ENCODE measurements at places on chromosomes 11 and 22.

- DNase-seq: no peak
Measured at GRCh38 chr11:130999992-131000770, 83.9 kb upstream of the SNX19 start.

GRCh38 chr22:46674367-46674781, 54.2 kb downstream of the GRAMD4 start:
- DNase-seq: peak; percentile 94

GRCh38 chr11:1937616-1938342, 9.4 kb upstream of the MRPL23 start:
- DNase-seq: no peak

- DNase-seq: no peak
Measured at GRCh38 chr22:49678137-49678841, 149.4 kb downstream of the BRD1 start.

DNA sequence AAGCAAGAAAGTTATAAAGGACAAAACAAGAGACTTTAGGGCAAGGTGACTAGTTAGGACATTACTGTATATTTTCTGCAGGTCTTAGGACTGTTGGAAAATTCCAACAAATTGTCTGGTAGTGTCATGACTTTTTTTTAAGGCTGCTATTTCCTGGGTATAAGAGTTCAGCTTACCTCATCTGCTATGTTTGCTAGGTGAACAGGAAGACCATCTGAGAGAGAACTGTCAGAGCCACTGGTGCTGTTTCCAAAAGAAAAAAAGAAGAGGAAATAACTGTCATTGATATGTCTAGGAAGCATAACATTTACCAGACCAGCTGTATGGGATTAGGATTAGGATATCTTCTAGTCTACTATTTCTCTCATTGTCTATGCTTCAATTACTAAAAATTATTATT, 26.3 kb upstream of the MTCH2 start:
- DNase-seq: no peak

GRCh38 chr11:131099013-131099412, 182.7 kb upstream of the SNX19 start:
- DNase-seq: no peak

GRCh38 chr11:125797641-125798040, 9.7 kb downstream of the PATE3 start:
- no peak for DNase-seq

DNA sequence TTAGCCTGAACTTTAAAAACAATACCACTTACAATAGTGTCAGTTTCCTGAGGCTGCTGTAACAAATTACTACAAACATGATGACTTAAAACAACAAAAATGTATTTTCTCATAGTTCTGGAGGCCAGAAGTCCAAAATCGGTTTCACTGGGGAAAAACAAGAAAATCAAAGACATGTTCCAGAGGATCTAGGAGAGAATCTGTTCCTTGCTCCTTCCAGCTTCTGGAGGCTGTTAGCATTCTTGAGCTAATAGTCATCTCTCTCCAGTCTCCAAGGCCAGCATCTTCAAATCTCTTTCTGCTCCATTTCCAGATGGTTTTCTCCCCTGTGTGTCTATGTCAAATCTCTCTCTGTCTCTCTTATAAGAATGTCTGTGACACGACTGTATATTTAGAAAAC, 67.6 kb upstream of the TEAD1 start:
- DNase-seq: no peak

GRCh38 chr11:933142-933851, 7.6 kb downstream of the AP2A2 start:
- no peak for DNase-seq

DNA sequence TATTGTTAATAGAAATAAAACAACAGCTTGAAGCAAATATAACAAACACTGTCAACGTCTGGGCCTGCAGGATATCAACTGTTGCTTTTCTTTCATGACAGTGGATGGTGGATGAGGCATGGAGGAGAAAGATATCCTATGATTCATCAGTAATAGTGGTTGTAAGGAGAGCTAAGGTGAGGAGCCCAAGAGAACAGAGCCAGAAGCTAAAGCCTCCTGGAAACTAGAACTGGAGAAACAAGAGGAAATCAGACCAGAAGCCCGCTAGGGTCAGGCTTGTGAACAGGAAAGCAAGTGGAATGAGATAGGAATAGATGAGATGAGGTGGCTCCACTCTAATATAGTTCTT, 37.7 kb upstream of the MMP12 start:
- no peak for DNase-seq

DNA sequence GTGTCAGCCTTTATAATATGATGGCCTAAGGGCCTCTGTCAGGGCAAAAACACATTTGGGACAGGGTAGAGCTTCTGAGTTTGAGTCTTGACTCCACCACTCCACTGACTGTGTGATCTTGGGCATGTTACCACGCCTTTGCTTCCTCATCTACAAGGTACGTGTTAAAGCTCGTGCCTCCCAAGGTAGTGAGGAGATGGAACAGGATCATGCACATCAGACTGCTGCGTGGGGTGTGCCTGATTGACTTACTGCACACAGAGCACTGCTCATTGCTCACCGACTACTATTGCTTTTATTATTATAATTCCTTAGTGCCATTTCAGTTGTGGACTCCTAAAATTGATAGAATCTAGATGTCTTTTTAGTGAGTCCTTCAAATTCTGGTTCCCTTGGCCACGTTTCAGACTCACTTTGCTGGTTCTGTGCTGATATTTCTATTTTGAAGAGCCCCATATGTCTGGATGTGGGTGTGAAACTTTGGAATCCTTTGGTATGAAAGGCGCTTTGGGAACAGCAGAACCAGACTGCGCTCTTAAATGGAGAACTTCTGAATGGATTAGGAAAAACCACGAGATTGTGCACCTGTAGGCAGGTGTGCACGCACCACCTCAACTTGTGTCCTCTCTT, 44.1 kb upstream of the RAB1B start:
- no peak for DNase-seq

GRCh38 chr11:88341522-88342251, 4.2 kb upstream of the CTSC start:
- no peak for DNase-seq

GRCh38 chr22:50505776-50506610, 1.5 kb downstream of the LMF2 start:
- no peak for DNase-seq

DNA sequence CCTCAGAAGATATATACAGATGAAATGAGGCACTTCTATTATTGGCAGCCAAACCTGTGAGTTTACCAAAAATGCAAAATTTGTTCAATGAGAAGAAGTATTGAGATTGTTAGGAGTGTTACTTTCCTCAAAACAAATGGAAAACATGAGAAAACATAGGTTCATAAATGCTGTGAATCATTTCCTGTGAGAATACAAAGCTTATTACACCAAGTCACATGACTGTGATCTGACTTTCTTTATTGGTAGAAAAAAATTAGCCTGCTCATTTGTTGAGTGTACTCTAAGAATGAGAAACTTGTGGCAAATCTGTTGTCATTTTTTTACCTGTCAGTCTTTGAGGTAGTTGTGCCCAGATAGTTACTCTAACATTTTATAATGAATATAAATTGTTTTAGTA, 215.1 kb downstream of the TMEM135 start:
- DNase-seq: no peak

- DNase-seq: peak; percentile 92
Measured at GRCh38 chr22:21001601-21002325, at the start of gene THAP7. Gene THAP7, minus strand, starts transcription at chr22:21002118. Its CDS starts 207 bp downstream, at chr22:21001911.

DNA sequence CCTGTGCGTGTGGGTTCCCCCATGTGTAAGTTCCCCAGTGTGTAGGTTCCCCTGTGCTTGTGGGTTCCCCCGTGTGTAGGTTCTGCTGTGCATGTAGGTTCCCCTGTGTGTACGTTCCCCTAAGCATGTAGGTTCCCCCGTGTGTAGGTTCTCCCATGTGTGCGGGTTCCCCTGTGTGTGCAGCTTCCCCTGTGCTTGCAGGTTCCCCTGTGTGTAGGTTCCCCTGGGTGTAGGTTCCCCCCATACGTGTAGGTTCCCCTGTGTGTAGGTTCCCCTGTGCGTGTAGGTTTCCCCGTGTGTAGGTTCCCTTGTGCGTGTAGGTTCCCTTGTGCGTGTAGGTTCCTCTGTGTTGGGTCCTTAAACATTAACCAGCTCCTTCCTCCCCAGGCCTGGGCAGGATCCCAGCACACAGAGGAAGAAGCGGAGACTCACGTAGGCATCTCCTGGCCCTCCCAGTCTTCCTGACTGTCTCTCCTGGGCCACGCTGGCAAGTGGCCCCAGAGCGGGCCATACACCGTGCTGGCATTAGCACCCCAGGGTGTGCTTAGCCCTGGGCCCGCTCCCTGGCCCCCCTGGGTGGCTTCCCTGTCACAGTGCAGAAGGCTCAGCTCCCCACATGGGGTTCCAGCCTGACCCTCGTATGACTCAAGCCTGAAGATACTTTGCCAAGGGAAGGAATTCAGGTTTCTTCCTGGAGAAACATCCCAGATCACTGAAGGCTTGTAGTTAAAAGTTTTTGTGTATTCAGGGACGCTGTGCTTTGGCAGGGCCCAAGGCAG, 2.8 kb upstream of the GRAMD4 start:
- no peak for DNase-seq

- DNase-seq: peak; percentile 18
Measured at GRCh38 chr11:45665206-45665932, at the start of gene CHST1. Gene CHST1, minus strand, starts transcription at chr11:45665622. Its CDS starts 14,699 bp downstream, at chr11:45650923.

DNA sequence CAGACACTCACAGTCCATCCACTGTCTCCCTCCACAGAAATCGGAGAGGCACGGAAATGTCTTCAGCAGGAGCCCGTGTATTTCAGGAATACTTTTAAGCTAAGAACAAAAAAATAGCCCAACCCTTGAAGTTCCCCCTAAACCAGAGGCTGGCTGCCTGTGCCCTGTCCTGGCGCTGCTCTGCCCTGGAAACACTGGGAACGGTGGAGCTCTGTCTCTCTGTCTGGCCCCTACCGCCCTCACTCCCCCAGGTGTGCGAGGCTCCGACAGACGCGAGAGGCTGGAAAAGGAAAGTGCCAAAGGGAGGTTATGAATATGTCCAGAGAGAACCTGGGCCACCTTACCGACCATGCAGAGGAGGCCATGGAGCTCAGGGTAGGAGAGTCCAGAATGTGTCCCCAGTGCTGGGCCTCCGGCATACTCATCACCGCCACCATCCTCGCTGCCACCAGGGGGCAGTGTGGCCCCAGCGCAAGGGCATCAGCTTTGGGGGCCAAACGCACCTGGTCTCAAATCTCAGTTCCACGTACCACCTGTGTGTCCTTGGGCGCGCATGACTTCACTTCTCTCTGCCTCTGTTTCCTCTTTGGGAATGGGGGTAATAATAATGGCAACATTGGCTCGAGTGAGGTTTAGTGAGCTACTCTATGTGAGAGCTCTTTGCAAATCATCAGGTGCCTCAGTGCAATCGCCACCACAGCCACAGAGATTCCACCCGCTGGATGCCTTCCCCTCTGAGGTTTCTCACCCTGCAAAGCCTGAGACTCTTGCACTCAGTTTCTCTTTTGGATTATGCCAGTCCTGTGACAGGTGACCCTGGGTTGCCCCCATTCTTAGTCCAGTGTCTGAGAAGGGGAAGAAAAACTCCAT, 10.4 kb upstream of the SLCO2B1 start:
- peak; percentile 68 for DNase-seq

DNA sequence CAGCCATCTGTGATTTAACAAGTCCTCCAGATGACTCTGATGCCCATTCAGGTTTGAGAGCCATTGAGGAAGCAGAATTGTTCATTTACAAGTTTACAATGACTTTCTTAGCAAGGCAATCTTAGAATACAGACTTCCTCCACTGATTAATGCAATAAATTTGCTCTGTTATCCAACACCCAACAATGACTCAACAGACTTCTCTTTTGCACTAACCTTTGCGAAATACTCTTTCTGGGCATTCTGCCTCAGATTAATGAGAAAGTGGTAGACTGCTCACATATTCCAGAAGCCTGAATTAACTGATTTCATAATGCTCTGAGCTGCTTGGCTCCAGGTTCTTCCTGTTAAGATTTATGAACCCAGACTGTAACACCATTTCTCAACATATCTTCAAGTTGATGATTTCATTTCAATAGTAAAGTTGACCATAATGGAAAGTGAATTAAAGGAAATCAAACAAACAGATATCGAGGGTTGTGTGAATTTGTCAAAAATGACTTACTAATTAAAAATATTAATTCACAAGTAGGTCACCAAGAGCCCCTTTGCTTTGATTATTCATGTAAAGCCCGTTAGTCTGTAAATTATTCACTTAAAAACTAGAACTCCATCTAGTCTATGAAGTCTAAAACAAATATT, 70.5 kb upstream of the BLID start:
- DNase-seq: no peak

DNA sequence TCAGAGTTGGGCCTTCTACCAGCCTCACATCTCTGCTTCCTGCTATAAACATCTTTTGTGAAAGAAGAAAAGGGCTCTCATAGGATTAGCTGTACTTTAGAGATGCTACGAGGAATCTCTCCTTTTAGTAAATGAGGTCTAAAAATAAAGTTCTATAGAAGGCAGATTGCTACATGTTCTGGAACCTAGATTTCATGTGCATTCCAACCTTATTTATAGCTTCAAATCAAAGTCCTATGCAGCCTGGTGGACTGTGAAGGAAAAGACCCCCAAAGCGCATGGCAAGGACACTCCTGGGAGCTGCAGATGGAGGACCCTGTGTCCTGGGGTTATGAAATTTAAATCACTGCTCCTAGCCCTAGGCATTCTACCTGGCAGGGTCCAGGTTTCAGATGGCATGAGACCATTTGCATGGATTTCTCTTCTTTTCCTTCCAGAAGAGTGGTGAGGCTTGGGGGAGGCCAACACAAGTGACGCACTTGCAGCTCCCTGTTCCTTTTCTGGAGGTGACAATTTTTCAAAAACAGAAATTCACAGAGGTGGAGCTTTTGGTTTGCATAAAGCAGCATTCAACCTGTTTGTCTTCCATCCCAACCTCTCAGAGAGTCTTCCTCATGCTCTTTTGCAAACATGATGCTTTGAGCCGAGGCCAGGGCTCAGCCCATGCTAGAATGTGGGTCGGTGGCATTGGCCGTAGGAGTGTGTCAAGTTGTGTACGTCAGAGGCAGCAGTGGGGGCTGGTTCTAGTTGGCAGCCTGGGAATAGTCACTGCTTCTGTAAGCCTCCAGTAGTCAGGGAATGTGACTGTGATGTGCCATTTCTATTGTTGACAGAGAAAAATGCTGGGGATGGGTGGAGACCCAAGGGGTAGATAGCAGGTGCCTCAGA, 6.3 kb downstream of the CRY2 start:
- DNase-seq: no peak

GRCh38 chr22:37442135-37442534, 14.9 kb upstream of the ELFN2 start:
- DNase-seq: no peak

DNA sequence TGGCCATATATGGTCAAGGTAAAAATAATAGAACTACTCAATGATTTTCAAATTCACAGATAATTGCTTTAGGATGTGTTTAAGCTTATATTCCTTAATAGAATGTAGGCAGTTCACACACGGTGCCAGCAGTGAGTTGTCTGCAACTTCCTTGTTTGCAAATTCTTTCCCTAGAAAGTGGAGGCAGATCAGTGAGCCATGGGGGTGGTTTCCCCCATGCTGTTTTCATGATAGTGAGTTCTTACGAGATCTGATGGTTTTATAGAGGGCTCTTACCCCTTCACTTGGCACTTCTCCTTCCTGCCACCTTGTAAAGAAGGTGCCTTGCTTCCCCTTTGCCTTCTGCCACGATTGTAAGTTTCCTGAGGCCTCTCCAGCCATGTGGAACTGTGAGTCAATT, 111.8 kb upstream of the LMO1 start:
- no peak for DNase-seq

- DNase-seq: no peak
Measured at GRCh38 chr11:43410394-43410793, 51.7 kb downstream of the TTC17 start.

GRCh38 chr22:21766691-21767462, 31.3 kb upstream of the YPEL1 start:
- peak; percentile 51 for DNase-seq
